HFFc6 (cell line): ENCODE measurements at places on chromosomes 13 and 19. TPM values are rescaled to one million over a fixed set of nuclear protein-coding genes. Genes with fewer than 3 reads are reported as not detected.

DNA sequence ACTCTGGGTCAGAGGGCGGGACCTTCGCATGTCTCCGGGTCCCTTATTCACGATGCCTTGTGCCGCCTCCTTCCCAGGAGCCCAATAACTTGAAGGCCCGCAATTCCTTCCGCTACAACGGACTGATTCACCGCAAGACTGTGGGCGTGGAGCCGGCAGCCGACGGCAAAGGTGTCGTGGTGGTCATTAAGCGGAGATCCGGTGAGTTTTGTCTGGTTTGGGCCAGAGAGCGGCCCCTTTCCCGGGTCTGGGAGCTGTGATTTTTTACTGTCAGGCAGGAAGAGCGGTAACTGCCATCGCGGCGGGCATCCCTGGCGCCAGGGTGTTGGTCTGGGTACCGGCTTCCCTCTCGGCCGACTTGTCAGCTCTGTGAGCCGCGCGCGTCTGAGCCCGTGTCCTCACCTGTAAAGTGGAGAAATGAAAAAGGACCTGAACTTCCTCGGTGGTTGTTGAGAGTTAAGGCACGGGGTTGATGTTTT lies 800 bp downstream of the RPL28 start:
- H3K36me3 ChIP-seq: peaks cover 47% of the 10 kb centered on the region
- H3K27ac ChIP-seq: peak overlapping the region; percentile 95
- peak overlapping the region; percentile 99 for H3K4me3 ChIP-seq
- H3K27me3 ChIP-seq: peaks cover 12% of the 10 kb centered on the region
- H3K4me1 ChIP-seq: peaks cover 42% of the 10 kb centered on the region

GRCh38 chr19:5048091-5048726 lies 79.3 kb downstream of the KDM4B start:
- H3K36me3 ChIP-seq: peaks cover 10% of the 10 kb centered on the region
- DNase-seq: peak; percentile 59
- H3K27ac ChIP-seq: no peak overlapping the region; the same call in 1 of the 2 replicates
- H3K4me1 ChIP-seq: peaks cover 20% of the 10 kb centered on the region

DNA sequence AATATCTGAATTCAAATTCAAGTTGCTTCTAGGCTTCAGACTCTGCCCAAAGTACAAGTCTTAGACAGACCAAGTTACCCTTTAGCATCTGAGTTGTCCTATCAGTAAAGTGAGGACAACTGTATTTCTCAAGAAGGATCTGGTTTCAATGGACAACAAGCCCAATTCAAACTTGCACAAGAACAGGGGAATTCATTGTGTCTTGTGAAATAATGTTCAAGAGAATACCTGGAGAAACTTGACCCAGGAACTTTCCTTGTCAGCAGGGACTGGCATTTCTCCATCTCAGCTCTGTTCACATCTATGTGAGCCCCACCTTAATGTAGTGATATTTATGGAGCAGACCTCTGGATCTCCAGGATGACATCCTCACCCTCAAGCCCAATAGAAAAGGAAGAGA lies 894.9 kb upstream of the SLC10A2 start:
- H3K27ac ChIP-seq: no peak overlapping the region
- no peaks in the 10 kb centered on the region for H3K27me3 ChIP-seq
- H3K4me1 ChIP-seq: no peaks in the 10 kb centered on the region
- no peak for DNase-seq

DNA sequence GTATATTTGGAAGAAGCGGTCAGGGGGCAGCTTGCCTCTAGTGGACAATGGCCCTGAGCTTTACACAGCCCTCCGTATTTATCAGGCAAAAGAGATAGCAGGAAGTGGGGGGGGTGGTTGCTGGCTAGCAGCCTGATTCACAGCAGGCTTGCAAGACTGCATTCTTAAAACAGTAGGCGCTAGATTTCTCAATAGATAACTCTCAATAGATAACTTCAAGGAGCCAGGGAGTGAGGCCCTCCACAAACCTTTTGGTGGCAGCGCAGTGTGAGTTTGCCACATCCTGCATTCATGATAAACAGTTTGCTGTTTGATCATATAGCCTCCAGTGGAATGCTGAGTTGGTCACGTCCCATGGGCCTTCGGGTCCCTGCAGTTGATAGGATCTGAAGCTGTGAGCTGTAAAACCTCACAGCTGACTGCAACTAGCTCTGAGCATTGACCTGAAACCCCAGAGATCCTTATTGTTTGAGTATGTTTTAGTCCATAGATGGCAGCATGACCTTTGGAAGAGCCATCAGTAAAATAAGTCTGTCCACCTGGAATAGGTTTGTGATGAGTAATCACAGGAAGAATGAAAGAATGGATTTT lies 12.2 kb downstream of the FPR3 start:
- no peak overlapping the region for H3K27ac ChIP-seq
- peak overlapping the region; percentile 41; the same call in 1 of the 2 replicates for H3K4me3 ChIP-seq
- DNase-seq: peak; percentile 5
- peaks cover 69% of the 10 kb centered on the region for H3K4me1 ChIP-seq

GRCh38 chr13:32682740-32683139 lies 96.5 kb downstream of the PDS5B start:
- H3K27me3 ChIP-seq: peaks cover 4% of the 10 kb centered on the region
- no peak overlapping the region for H3K27ac ChIP-seq
- H3K36me3 ChIP-seq: peaks cover 23% of the 10 kb centered on the region
- 0 out of 2 replicates have a peak, but pooled peaks cover 4% of the 10 kb centered on the region for H3K4me1 ChIP-seq
- DNase-seq: no peak
- H3K4me3 ChIP-seq: no peak overlapping the region

- H3K36me3 ChIP-seq: no peaks in the 10 kb centered on the region; the same call in 1 of the 2 replicates
- no peak for DNase-seq
- no peaks in the 10 kb centered on the region for H3K27me3 ChIP-seq
Measured at GRCh38 chr13:87906411-87906810, 235.2 kb downstream of the SLITRK5 start.

GRCh38 chr19:39139971-39140453 lies 14.4 kb downstream of the PAK4 start:
- DNase-seq: no peak
- H3K36me3 ChIP-seq: peaks cover 4% of the 10 kb centered on the region; the same call in 1 of the 2 replicates
- peaks cover 27% of the 10 kb centered on the region for H3K4me1 ChIP-seq
- H3K27me3 ChIP-seq: no peaks in the 10 kb centered on the region; the same call in 1 of the 2 replicates

- no peak overlapping the region for H3K27ac ChIP-seq
- no peak overlapping the region for H3K4me3 ChIP-seq
- DNase-seq: no peak
- H3K27me3 ChIP-seq: peaks cover 46% of the 10 kb centered on the region
- H3K36me3 ChIP-seq: no peaks in the 10 kb centered on the region
Measured at GRCh38 chr13:27810461-27810860, 18.2 kb downstream of the GSX1 start.

DNA sequence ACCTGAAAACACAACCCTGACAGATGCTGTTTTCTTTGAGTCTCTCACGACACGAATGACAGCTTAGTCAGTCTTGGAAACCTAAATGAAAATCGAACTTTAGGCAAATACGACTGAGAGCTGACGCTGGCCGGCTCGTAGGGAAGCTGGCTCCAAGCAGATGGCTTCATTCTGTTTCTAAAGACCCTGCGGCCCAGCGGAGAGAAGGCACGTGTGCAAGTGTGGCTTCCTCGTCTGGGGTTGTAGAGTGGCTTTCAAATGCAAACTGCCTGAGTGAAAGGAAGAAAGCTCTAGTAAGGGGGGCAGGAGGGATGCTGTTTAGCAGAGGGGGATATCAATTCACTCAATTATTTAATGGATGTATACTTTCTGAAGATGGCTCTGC lies 26.1 kb upstream of the TIMM44 start:
- H3K4me3 ChIP-seq: no peak overlapping the region
- H3K27me3 ChIP-seq: no peaks in the 10 kb centered on the region
- H3K27ac ChIP-seq: no peak overlapping the region
- no peaks in the 10 kb centered on the region for H3K4me1 ChIP-seq
- no peak for DNase-seq
- H3K36me3 ChIP-seq: peaks cover 14% of the 10 kb centered on the region

DNA sequence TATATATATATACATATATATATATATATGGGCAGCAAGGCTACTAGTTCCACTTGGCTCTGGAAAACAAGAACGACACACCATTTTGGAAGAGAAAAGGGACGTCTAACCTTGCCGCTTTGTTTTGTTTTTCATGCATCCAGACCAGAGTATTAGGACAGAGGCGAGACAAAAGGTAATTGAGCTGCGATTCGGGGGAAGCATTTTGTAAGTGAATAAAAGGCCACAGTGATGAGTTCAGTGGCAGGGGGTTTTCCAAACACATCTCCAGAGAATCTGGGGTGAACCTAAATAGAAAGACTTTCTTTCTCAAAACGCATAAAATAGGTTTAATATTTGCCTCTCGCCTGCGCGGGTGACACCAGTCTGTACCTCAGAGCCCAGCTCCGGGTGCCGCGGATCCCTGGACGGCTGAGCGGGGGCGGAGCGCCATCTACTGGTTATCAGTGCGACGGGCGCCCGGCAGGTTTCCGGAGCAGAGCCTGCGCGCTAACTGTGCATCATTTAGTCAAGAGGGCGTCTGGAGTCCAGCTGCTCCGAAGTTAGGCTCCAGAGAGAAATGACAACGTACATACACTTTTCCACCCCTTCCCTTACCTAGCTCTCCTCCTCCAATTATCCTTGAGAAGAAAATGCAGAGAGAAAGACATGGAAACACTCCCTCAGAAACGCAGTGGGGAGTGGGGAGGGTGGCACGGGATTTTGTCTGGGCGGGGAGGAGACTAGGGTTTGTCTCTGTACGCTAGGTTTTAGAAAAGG lies 262.3 kb downstream of the TBC1D4 start:
- H3K27ac ChIP-seq: no peak overlapping the region
- H3K4me3 ChIP-seq: peak overlapping the region; percentile 83
- H3K36me3 ChIP-seq: peaks cover 4% of the 10 kb centered on the region; the same call in 1 of the 2 replicates

DNA sequence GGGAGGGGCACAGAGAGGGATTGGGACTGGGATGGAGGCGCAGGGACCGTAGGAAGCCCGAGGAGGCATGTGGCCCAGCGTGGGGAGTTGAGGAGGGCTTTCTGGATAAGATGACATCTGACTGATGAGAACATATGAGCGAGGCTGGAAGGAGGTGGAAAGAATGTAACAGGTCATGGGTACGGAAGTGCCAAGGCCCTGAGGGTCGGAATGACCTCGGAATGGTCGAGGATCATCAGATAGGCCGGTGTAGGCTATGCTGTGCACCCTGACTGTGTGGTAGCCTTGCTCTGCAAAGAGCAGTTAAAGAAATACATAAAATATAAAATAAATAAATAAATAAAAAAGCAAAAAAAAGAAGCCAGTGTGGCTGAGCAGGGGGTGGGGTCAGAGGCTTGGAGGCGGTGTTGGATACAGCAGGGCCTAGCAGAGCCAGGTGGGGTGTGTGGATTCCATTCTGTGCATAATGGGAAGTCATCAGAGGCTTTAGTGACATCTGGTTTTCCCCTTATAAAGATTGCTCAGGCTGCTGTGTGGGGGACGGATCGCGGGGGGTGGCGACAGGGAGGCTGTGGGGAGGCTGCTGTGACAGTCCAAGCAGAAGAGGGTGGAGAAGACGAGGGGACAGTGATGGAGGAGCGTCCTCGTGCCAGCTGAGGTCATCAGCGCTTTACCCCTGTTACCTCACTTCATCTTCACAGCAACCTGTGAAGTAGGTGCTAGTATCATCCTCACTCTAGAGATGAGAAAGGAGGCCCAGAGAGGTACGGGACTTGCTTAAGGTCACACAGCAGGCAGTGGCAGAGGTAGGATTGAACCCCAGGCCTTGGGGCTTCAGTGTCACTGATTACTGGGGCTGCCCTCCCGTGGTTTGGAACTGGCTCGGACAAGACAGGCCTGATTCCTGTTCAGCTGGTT lies 5.0 kb downstream of the PAK4 start:
- no peak overlapping the region for H3K4me3 ChIP-seq
- H3K4me1 ChIP-seq: peaks cover 43% of the 10 kb centered on the region
- H3K36me3 ChIP-seq: peaks cover 3% of the 10 kb centered on the region
- no peak for DNase-seq
- peak overlapping the region; percentile 51 for H3K27ac ChIP-seq

DNA sequence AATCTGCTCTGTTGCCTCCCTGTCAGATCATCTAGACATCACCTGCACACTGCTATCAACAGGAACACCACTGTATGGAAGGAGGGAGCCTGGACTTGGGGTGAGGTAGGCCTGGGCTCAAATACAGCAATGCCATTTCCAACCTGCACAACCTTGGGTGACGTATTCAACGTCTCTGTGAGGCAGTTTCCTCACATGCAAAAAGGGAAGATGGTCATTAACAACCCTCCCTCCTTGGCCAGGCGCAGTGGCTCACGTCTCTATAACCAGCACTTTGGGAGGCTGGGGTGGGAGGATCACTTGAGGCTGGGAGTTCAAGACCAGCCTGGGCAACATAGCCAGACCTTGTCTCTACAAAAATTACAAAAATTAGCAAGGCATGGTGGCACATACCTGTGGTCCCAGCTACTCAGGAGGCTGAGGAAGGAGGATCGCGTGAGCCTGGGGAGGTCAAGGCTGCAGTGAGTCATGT lies 13.1 kb downstream of the XRCC1 start:
- H3K4me1 ChIP-seq: peaks cover 48% of the 10 kb centered on the region
- H3K27me3 ChIP-seq: no peaks in the 10 kb centered on the region
- H3K27ac ChIP-seq: peak overlapping the region; percentile 78
- DNase-seq: no peak
- H3K4me3 ChIP-seq: no peak overlapping the region
- peaks cover 35% of the 10 kb centered on the region for H3K36me3 ChIP-seq

- peak overlapping the region; percentile 95 for H3K4me3 ChIP-seq
- peak; percentile 54 for DNase-seq
- no peaks in the 10 kb centered on the region for H3K36me3 ChIP-seq
- peaks cover 8% of the 10 kb centered on the region for H3K27me3 ChIP-seq
Measured at GRCh38 chr13:32587011-32587810, 959 bp downstream of the PDS5B start.

DNA sequence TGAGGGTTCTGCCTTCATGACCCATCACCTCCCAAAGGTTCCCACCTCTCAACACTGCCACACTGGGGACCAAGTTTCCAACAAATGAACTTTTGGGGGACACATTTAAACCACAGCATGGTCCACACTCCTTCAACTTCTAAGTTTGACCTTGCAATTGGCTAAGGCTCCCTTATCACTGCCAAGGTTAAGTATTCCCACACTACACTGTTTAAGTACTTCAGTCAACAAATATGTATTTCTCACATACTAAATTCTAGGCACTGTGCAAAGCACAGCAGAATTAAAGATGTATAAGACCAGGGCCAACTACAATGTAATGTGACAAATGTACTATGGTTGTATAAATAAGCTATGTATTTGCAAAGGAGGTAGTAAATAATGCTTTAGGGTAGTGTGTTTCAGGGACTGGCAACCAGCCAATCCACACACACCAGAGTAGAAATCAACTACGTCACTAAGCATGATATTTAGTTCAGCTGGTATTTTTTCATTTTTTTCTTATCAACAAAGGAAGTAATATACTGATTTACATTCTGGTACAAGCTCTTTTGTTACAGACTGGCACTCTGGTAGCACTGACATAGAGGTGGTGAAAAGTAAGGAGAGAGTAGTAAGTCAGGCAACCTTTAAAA lies 12.2 kb downstream of the NUFIP1 start:
- no peaks in the 10 kb centered on the region for H3K27me3 ChIP-seq
- H3K4me1 ChIP-seq: peaks cover 3% of the 10 kb centered on the region; the same call in 1 of the 2 replicates
- no peak overlapping the region for H3K4me3 ChIP-seq
- no peak for DNase-seq
- H3K36me3 ChIP-seq: peaks cover 5% of the 10 kb centered on the region; the same call in 1 of the 2 replicates

- H3K36me3 ChIP-seq: peaks cover 14% of the 10 kb centered on the region
- no peak overlapping the region for H3K27ac ChIP-seq
- no peaks in the 10 kb centered on the region for H3K4me1 ChIP-seq
- DNase-seq: no peak
Measured at GRCh38 chr19:29324291-29324680, 111.3 kb upstream of the UQCRFS1 start.

The HS6ST3 gene
- not detected in 3 replicates for total RNA-seq

The JAK3 gene
- 0.30 to 0.78 TPM (median 0.49 TPM) in 3 replicates for total RNA-seq

The LRRC4B gene
- 0.08 to 0.09 TPM in 2 of 3 replicates, not detected in the other for total RNA-seq

The ADGRE3 gene
- not detected in 2 replicates for total RNA-seq

The CKM gene
- not detected in 3 replicates for total RNA-seq

The KLHL1 gene
- not detected in 2 replicates for total RNA-seq

The PTGIR gene
- total RNA-seq: 19.2 to 25.6 TPM (median 25.5 TPM) in 3 replicates
